Vagina (tissue), 2 donors: ENCODE measurements at places on chromosomes 16 and 17.

GRCh38 chr16:2009164-2009711, 383 bp downstream of the ZNF598 start:
- no peak for DNase-seq

- DNase-seq = no peak
Measured at GRCh38 chr17:50495217-50495823, 12.9 kb upstream of the MYCBPAP start.

DNA sequence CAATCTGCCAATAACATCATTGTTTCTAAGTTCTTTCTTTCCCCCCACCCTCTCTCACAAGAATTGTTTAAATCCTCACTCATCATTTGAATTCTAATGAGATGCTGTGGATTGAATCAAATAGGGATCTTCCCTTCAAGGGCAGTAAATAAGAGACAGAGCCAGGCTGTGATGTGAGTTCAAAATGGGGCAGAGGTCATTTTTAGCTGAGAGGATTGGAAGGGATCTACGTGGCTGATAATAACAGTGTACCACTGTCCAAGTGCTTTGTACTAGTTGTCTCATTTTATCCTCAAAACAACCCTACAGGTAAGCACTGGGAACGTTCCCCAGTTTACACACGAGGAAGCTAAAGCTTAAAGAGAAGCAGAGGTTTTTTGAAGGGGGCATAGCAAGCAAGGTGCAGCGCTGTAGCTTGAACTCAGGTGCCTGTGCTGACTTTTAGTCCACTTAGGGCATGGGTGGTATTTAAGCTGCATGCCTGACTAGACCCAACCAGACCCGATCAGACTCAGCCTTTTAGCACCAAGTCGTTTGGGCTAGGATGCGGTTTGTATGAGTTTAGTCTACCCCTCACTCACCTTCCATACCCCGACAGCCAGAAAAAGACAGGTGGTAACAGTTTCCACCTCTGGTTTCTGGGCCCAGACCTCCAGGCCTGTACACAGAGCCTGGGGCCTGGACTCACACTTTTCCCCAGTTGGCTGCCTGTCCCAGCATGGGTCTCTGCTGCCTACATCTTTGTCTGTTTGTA, 39.2 kb upstream of the CCR7 start:
- no peak for DNase-seq

DNA sequence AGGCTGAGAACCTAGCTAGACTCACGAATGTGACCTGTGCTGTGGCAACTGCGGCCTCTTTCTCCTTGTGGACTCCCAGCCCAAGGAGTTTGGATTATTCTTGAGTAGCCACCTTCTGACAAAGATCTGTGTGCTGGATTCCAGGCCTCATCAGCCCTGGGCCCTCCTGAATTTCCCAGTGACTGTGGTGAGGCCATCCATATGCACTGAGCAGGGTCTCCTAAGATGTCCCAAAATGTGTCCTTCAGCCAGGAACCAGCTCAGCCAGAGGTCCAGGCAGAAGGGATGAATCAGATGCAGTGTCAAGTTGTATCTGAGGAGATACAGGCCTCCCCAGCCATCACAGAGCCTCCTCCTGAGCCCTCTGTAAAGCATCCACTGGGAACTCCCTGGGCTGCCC, 124.5 kb downstream of the CCDC182 start:
- DNase-seq = no peak

GRCh38 chr17:72353502-72353901, 232.7 kb downstream of the SOX9 start:
- no peak for DNase-seq

GRCh38 chr17:37833237-37833859, 88.5 kb upstream of the HNF1B start:
- no peak for DNase-seq

- no peak for DNase-seq
Measured at GRCh38 chr16:52817696-52818095, 235.0 kb downstream of the CHD9NB start.

DNA sequence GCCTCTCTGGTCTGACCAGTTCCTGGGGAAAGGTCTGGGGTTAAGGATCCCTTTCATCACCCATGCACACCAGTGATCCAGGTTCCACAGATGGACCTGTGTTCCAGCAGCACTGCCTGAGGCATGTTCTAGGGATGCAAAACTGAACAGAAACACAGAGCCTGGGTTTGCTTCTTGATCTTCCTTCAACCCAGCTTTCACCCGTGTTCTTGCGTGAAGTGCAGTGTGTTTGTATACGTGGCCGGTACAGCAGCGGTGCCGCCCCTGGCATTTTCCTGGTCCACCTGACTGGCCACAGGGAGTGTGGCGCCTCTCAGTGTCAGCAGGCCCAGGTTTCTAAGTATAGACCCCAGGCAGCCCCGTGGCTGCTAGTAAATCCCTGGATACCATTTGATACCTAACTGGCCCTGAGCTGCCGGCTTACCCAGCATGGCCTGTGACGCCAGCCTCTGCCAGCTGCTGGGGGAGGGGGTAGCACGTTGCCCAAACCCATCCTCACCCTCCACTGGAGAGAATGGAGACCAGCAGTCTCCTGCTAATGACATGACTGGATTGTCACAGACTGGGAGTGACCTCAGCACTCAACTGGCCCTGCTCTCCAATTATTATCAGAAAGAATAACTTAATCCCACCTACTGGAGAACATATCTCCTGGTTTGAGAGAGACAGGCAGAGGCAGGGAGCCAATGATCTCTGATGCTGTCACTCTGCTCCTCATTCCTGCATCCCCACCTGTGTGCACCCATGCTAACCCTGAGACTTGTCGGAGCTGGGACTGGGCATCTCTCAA, 59.2 kb upstream of the LGALS9 start:
- no peak for DNase-seq

DNA sequence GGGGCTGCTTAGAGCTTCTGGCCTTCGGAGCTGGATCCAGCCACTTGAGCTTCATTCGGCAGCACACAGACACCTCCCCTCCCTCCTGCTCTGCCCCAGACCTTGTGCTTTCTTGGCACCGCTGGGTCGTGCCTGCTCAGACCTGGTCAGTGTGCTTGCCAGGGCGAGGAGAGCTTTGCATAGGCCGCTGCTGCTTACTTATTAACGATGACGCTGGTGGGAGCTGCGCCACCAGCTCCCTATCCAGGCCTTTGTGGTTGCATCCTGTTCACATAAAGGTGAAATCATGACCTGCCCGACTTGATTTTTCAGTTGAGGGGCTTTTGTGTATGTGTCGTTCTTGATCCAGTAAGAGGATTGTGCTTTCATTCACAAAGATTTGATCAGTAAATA, 101.1 kb downstream of the MSI2 start:
- no peak for DNase-seq

GRCh38 chr17:3851461-3852100, 5.5 kb upstream of the NCBP3 start:
- no peak for DNase-seq

DNA sequence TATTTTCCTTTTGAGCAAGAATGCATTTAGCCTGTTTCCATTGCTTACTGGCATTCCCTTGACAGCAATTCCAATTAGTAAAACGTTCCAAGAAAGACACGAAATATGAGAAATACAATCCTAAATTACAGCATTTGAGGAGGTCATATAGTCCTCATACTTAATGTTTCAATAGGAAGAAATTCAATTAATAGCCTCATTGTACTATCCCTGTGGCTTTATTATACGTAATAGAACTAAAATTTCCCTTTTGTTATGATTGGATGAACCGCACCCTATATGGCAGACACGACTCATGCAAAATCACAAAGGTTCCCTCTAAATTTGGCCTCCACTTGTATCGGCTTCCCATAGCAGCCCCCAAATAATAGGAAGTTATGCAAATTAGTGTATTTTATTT, 291.7 kb downstream of the CEP112 start:
- no peak for DNase-seq

DNA sequence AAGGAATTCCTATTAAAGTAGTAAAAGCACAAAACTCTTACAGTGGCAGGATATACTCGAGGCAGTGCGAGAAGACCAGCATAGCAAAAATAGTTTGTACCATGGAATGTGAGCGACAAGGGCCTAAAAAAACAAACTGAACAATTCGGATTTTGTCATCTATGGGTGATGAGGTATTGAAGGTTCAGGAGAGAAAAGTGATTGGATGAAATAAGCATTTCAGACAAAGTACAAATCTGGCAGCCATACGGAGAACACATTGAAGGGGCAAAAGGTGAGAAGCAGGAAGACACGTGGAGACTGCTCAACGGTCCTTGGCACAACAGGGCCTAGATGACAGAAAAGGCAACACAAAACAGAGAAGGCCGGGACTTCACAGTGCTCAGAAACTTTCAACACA, 22.5 kb downstream of the MYH10 start:
- DNase-seq = no peak

GRCh38 chr17:391850-392249, 39.2 kb upstream of the RPH3AL start:
- DNase-seq = no peak

- no peak for DNase-seq
Measured at GRCh38 chr16:49748322-49748721, 107.6 kb downstream of the ZNF423 start.

- DNase-seq = no peak
Measured at GRCh38 chr16:53518550-53519416, 15.8 kb upstream of the AKTIP start.

GRCh38 chr17:29746669-29747068, 124.0 kb upstream of the CORO6 start:
- no peak for DNase-seq

DNA sequence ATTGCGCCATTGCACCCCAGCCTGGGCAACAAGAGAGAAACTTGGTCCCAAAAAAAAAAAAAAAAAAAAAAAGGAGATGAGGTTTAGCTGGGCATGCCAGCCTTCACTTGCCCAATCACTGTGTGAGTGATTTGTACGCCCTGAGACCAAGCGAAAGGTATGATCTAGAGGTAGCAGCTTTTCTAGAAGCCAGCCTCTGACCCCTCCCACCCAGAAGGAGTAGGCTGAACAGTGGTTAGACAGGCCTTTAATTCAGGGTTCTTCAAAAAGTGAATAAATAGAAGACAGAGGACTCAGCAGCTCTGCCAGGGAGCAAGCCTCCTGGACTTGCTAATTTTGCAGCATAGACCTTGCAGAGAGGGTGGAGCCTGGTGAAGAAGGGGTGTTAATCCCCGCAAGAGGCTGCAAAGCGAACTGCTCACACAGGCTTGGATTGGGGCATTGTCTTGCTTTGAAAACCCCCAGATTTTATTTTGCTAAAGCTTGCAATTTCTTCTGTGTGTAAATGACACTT, 7.1 kb upstream of the CYTH1 start:
- DNase-seq = no peak

- DNase-seq = no peak
Measured at GRCh38 chr17:8430966-8431365, 4.7 kb upstream of the NDEL1 start.

- DNase-seq = no peak
Measured at GRCh38 chr16:81814751-81815428, 35.8 kb downstream of the PLCG2 start.

DNA sequence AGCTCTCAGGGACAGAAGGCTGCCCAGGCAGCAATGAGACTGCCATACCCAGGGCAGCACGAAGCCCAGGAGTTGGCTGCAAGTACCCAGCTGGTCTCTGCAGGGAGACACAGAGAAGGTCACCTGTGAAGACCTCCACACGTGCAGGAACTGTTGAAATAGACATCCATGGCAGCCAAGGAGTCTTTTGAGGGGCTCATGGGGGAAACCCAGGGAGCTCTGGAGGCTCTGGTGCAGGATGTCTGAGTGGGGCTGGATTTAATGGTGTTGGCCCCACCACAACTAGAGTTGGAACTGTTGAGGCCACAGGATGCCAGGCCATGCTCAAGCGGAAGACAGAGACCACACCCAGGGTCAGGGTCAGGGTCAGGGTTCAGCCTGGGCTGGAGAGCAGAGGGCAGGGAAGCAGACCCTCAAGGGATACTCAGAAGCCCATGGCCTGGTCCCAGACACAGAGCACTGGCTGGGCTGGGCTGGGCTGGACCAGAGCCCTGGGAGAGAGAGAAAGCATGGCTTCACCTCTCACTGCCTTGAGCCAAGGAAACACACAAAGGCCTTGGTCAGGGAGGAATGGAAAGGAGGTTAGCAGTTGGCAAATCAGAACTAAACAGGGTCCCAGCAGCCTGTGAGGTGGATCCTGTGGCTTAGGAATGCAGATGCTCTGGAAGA, 21.4 kb downstream of the PITPNM3 start:
- no peak for DNase-seq

- no peak for DNase-seq
Measured at GRCh38 chr17:17985555-17985954, 12.9 kb downstream of the DRC3 start.

- DNase-seq = no peak
Measured at GRCh38 chr16:87723226-87723623, 42.6 kb downstream of the KLHDC4 start.

- DNase-seq = no peak
Measured at GRCh38 chr16:85894266-85894665, 4.7 kb upstream of the IRF8 start.

DNA sequence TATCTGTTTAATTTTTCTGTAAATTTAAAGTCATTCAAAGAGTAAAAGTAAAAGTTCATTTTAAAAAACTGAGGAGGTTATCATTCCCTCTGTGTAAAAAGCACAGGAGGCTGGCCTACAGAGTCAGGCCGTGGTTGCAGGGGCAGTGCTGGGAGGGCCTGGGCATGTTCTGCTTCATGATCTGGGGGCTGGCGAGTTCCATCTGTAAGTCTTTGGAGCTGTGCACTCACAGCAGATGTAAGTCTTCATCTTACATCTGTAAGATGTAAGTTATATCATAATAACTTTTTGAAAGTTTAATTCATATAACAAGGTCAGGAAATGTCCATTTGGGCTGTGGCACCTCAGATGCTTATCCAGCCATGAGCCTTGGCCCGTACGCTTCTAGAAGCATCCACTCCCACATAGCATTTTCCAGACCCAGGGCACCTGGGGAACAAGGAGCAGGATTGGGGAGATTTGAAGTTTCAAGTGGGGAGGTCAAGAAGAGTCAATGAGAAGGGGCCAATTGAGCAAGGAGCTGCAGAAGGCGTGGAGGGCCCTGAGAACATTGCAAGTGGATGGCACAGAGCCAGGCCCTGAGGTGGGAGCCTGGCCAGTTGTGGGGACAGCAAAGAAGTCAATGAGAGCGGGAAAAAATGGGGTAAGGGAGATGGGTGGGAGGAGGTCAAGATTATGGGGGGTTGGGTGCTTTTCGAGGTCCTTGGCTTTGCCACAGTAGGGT, 54.1 kb downstream of the TNFRSF13B start:
- DNase-seq = peak; percentile 49

DNA sequence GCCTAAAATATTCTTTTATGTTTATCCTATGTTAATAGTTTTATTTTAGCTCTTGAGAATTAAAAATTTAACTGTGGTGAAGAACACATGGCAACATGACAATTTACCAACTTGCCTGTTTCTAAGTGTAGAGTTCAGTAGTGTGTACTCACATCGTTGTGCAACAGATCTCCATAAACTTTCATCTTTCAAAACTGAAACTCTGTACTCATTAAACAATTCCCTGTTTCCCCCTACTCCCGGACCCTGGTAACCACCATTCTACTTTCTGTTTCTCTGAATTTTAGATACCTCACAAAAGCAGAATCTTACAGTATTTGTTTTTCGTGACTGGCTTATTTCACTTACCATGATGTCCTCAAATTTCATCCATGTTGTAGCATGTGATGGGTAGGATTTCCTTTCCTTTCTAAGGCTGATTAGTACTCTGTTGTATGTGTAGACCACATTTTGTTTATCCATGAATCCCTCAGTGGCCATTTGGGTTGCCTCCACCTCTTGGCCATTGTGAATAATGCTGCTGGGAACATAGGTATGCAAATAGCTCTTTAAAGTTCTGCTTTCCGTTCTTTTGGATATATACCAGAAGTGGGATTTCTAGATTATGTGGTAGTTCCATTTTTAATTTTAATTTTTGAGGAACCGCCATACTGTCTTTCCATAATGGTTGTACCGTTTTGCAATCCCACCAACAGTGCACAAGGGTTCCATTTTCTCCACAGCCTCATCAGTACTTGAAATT, 17.4 kb downstream of the IST1 start:
- no peak for DNase-seq
